Spleen (tissue), 13 donors: ENCODE measurements at places on chromosomes 16 and 17. TPM values are rescaled to one million over a fixed set of nuclear protein-coding genes. Genes with fewer than 3 reads are reported as not detected.

DNA sequence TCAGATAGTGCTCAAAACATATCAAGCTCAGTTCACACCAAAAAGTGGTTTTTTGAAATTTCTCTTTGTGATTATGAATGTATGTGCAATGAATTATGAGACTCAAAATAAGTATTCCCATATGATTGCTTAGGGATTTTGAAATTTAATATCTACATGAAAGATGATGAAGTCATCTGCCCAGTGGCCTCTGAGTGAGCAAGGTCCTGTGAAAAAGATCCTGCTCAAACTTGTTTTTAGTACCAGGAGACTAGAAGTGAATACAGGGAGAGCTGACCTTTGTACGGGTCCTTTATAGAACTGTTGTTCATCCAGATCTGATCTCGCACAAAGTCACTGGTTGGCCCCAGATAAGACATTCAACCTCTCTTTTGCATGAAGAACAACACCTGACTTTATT lies 151.9 kb upstream of the MAF start:
- no peak overlapping the region for H3K27ac ChIP-seq
- no peak for DNase-seq
- no peak overlapping the region for H3K4me3 ChIP-seq

GRCh38 chr16:85395207-85395912 lies 217.8 kb upstream of the GSE1 start:
- H3K27ac ChIP-seq, result peak overlapping the region; percentile 62
- no peak overlapping the region for H3K4me3 ChIP-seq
- no peaks in the 10 kb centered on the region for H3K36me3 ChIP-seq
- peaks cover 3% of the 10 kb centered on the region for H3K27me3 ChIP-seq
- peaks cover 48% of the 10 kb centered on the region for H3K4me1 ChIP-seq
- DNase-seq, result peak; percentile 71

- H3K4me1 ChIP-seq, result no peaks in the 10 kb centered on the region
- H3K27me3 ChIP-seq, result no peaks in the 10 kb centered on the region
- no peak for DNase-seq
- H3K4me3 ChIP-seq, result no peak overlapping the region
These were observed 153.8 kb downstream of the SNX11 start for GRCh38 chr17:48261297-48261880.

- no peak overlapping the region for H3K4me3 ChIP-seq
- H3K27ac ChIP-seq, result no peak overlapping the region
- peaks cover 7% of the 10 kb centered on the region for H3K36me3 ChIP-seq
- no peaks in the 10 kb centered on the region for H3K27me3 ChIP-seq
- no peak for DNase-seq
These were observed 56.8 kb downstream of the HIC1 start for GRCh38 chr17:2111691-2112090.

- peak overlapping the region; percentile 100 for H3K4me3 ChIP-seq
- no peak for DNase-seq
- H3K4me1 ChIP-seq, result peaks cover 12% of the 10 kb centered on the region
- H3K36me3 ChIP-seq, result peaks cover 22% of the 10 kb centered on the region
- H3K27ac ChIP-seq, result peak overlapping the region; percentile 90
These were observed 795 bp downstream of the KCTD13 start for GRCh38 chr16:29925105-29925756.

DNA sequence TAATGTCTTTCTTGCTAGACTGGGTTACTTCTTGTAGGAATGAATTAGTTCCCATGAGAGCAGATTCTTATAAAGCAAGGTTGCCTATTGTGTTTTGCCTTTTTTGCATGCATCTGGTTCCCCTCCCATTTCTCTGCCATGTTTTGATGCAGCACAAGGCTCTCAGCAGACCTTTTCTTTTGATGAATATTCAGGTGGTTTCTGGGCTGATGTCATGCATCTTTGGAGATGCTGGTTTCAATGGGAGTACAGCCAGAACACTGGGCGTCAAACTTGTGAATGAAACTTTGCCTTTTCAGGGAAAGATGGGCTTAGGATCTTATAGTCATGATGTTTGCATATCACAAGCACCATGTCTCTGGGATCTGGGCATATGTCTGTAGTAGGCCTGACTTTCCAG lies 111.7 kb upstream of the CCL2 start:
- H3K27me3 ChIP-seq, result no peaks in the 10 kb centered on the region
- no peaks in the 10 kb centered on the region for H3K36me3 ChIP-seq
- H3K4me1 ChIP-seq, result no peaks in the 10 kb centered on the region
- H3K27ac ChIP-seq, result no peak overlapping the region
- no peak overlapping the region for H3K4me3 ChIP-seq

- no peaks in the 10 kb centered on the region for H3K27me3 ChIP-seq
- H3K36me3 ChIP-seq, result no peaks in the 10 kb centered on the region
- peaks cover 16% of the 10 kb centered on the region for H3K4me1 ChIP-seq
- no peak overlapping the region for H3K4me3 ChIP-seq
- DNase-seq, result no peak
These were observed 130.6 kb downstream of the MYO1D start for GRCh38 chr17:32746280-32746679.

GRCh38 chr16:85256190-85256739 lies 144.0 kb upstream of the CIBAR2 start:
- no peaks in the 10 kb centered on the region for H3K36me3 ChIP-seq
- no peak for DNase-seq
- H3K27ac ChIP-seq, result no peak overlapping the region
- peaks cover 12% of the 10 kb centered on the region for H3K27me3 ChIP-seq
- H3K4me1 ChIP-seq, result peaks cover 5% of the 10 kb centered on the region
- no peak overlapping the region for H3K4me3 ChIP-seq

DNA sequence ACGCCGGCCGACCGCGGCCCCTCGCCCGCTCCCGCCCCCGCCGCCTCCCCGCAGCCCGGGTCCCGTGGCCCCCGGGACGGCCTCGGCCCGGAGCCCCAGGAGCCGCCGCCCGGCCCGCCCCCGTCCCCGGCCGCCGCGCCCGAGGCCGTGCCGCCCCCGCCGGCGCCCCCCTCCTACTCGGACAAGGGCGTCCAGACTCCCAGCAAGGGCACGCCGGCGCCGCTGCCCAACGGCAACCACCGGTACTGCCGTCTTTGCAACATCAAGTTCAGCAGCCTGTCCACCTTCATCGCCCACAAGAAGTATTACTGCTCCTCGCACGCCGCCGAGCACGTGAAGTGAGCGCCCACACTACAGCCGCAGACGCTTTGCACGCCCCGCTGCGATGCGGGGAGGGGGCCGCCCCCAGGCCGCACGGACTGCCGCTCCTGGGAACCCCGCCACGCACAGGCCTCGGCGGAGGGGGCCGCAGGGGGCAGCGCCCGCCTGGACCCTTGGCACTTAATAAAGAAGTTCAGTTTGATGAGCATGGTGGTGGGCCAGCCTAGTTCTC lies 35.5 kb upstream of the ZC3H18 start:
- DNase-seq, result peak; percentile 90
- H3K27ac ChIP-seq, result peak overlapping the region; percentile 95
- H3K36me3 ChIP-seq, result peaks cover 8% of the 10 kb centered on the region

GRCh38 chr17:71681427-71682173 lies 439.2 kb upstream of the SOX9 start:
- no peak overlapping the region for H3K27ac ChIP-seq
- DNase-seq, result no peak
- no peak overlapping the region for H3K4me3 ChIP-seq
- no peaks in the 10 kb centered on the region for H3K4me1 ChIP-seq

Gene MYOCD
- 0.29 TPM for polyA plus RNA-seq

Gene DHX58
- polyA plus RNA-seq, result 20.9 TPM

Gene ERN1
- 3.7 TPM for polyA plus RNA-seq

Gene NGFR
- polyA plus RNA-seq, result 12.2 TPM

Gene SLC6A2
- polyA plus RNA-seq, result not detected

Gene PRAC1
- not detected for polyA plus RNA-seq

Gene SCNN1G
- polyA plus RNA-seq, result not detected
